Fibroblast of the aortic adventitia (primary cell): ENCODE measurements at places on chromosomes 13 and 19. TPM values are rescaled to one million over a fixed set of nuclear protein-coding genes. Genes with fewer than 3 reads are reported as not detected.

The SPRED3 gene
- total RNA-seq: 0.41 and 9.7 TPM in 2 replicates

The SLC25A41 gene
- total RNA-seq: not detected in 2 replicates

The CEACAM8 gene
- total RNA-seq: not detected in 2 replicates

The SOX1 gene
- not detected in 2 replicates for total RNA-seq

The IGFL2 gene
- total RNA-seq: 0.09 TPM in 1 of 2 replicates, not detected in the other

The ADM5 gene
- 0.33 and 0.63 TPM in 2 replicates for total RNA-seq

The CDADC1 gene
- 3.8 and 9.1 TPM in 2 replicates for total RNA-seq

The PSG6 gene
- total RNA-seq: not detected in 2 replicates
